DND-41 (cell line): ENCODE measurements at places on chromosomes 16 and 17.

DNA sequence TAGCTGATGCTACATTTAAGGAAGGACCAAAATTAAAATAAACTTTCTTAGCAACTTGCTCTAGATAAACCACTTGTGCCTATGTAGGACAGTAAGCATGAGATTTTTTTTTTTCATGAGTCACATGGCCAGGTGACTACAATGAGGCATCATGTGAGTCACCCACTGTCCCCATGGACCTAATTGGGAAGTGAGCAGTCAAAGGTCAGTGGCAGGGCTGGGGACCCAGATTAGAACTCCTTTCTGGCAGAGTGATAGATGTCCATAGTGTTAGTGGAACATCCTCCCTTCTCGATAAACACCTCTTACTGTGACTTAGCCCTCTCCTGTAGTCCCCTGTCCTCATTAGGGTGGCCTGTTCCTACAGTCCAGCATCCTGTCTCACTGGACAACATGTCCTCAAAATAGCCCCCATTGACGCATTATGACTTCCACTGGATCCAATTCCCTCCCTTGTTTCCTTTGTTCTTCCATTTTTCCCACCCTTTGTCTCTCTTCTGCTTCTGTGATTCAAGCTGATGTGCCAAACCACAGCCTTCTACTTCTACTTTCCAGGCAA is 12.4 kb downstream of the ITGB3 start:
- DNase-seq: no peak

GRCh38 chr17:50304781-50305404 is 30.6 kb downstream of the TMEM92 start:
- no peak for DNase-seq

DNA sequence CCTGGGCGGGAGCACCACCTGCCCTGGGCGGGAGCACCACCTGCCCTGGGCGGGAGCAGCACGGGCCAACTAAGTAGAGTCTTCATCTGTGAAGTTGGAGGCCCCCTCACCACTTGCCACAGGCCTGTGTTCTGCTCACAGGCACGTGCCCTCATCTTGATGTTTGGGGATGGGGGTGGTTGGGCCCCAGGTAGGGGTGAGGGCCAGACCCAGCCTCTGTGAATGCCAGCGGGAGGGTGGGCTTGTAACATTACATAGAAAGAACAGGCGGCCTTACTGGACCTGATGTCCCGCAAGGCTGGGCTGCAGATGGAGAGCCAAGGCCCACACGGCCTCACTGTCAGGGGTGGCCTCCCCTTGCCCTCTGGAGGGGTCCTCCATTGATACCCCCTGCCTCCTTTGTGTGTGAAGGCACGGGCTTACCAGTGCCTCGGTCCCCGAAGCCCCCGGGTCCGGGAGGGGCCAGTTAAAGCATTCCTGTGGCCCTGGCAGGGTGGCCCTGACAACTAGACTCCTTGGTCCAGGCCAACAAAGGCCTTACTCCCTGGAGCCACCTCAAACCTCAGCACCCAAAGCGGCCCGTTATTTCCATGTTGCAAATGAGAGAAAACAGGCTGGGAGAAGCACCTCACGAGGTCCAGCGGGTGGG is 1.1 kb upstream of the SLC16A3 start:
- no peak for DNase-seq

DNA sequence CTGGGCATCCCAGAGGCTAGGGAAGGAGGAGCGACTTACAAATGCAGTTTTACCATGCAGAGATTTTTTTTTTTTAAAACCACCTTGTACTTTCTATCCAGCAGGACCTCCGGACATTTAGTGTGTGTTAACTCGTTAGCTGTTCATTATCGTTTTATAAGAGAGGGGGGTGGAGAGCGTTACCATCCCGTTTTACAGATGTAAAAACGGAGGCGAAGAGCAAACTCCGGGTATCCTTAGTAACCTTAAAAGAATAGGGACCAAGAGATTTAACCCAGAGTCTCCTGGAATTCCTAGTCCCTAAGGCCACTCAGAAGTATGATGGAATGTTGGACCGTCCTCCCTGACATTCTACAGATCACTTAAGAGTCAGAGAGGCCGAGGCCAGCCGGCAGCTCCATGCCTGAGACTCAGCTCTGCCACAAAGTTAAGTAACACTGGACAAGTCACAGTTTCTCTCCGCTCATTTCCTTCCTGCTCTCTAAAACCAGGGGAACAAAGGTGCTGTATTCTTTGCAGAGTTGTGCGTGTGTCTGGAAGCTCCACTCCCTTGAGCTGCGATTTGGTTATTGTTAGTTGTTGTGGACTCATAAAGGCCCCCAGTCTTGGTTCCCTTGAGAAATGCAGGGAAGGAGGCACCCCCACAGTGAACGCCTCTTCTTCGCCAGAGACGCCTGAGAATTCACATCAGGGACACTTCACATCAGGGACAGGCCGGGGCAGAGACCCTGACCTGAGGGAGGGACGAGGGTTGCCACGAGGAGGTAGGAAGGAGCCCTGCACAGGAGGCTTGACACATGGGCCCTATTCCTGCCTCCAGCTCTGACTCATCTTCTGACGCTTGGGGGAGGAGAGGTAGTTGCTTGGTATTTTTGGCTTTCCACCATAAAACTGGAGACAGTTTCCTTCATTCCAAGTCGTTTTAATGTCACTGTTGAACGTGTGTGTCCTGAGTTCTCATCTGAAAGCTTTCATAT is 1.2 kb downstream of the DUSP14 start:
- DNase-seq: no peak

GRCh38 chr16:1687427-1688316 is 9.6 kb downstream of the JPT2 start:
- no peak for DNase-seq
